ENCODE measurements at places on chromosomes 4 and X.

- no peak for DNase-seq
Measured at GRCh38 chrX:106912864-106913263, 7.3 kb upstream of the CLDN2 start.

DNA sequence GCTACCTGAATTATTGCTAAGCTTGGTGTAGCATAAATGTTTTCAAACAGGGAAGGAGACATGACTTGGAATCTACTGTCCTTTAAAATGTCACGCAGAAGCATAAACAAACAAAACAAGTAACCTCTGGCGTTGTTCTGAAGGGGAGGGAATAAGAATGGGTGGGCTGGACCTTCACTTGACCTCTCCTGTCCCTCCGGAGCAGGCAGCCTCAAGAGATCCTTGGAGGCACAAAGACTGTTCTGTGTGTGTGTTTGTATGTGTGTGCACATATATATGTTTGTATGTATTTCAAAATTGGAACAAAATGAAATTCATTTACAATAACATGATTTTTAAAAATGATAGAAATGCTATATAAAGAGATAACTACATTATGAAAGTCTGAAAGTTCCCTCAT lies 91.3 kb upstream of the DCLK2 start:
- no peak for DNase-seq

- DNase-seq, result no peak
Measured at GRCh38 chrX:9482408-9482807, 17.6 kb downstream of the TBL1X start.

- DNase-seq, result no peak
Measured at GRCh38 chrX:50813843-50814661, at the start of gene SHROOM4. TSS of gene SHROOM4 (minus strand) at chrX:50814194. CDS start at chrX:50814018, 176 bp downstream.

- DNase-seq, result no peak
Measured at GRCh38 chr4:57043347-57044251, 64.9 kb downstream of the POLR2B start.

DNA sequence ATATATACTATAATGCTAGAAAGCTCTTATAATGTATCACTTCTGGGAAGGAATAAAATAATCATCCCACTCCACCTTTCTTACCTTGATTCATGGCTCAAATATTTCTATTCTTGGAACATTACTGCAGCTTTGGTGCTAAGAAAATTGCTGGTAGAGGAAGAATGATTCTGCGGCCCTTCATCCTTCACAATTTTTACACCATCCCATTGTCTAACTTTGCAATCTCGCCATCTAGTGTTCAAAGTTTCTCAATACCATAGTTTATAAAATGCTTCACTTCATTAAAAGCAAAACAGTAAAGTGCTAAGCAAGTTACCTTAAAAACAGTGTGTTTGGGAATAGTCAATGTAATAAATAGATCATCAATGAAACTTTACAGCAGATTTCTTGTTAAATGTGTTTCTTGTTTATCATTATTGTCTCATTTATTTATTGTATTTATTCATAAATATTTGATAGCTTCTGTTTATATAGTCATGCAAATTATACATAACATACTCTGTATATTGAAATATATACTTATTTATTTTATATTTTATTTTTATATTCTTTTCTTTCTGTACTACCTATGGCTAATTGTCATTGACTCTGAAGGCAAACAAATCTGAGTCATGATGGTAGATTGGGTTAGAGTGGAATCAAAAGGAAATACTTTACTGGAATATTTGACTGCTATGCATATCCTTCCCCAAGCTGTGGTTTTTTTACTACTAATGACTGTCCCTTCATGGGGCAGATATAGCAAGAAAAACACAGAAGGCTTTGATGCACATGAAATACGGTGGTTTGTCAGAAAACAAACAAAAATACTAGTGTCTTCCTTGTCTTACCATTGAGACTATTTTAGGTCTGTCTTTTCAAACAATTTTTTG lies 390.7 kb downstream of the MAPK10 start:
- no peak for DNase-seq

DNA sequence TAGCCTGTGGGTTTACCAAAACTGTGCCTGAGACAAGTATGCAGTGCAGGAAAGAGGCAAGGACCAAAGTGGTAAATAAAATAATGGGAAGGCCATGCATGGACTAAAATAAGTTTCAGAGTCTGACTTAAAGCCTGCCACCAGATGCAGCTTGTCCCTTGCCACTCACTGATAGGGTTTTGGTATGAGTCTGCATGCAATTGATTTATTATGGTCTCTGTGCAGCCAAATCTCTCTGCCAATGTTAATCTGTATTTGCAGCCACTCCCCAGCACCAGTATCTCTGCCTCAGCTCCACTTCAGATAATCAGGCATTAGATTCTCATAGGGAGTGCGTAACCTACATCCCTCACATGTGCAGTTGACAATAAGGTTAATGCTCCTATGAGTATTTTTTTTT lies 5.5 kb upstream of the FGF2 start:
- no peak for DNase-seq

DNA sequence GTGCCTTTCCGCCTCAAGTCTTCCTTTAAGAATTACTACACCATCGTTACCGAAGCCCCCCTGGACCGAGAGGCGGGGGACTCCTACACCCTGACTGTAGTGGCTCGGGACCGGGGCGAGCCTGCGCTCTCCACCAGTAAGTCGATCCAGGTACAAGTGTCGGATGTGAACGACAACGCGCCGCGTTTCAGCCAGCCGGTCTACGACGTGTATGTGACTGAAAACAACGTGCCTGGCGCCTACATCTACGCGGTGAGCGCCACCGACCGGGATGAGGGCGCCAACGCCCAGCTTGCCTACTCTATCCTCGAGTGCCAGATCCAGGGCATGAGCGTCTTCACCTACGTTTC lies 2.2 kb downstream of the PCDH10 start:
- DNase-seq, result no peak

DNA sequence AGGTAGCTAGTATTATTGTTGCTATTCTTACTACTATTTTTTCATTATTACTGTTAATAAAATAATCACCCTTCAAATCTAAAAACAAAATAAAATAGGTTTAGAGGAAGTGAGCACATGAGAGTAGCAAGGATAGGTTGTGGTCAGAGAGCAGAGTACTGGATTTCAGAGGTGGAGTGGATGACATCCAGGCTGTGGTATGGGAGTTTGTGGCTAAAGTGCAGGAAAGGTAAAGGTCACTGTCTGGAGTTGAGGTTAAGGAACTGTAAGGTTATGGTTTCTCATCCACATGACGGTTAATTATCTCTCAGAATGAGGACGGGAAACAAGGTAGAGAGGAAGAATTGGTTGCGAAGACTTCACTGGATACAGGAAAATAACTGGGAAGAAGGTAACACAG lies 27.7 kb downstream of the STEEP1 start:
- no peak for DNase-seq

DNA sequence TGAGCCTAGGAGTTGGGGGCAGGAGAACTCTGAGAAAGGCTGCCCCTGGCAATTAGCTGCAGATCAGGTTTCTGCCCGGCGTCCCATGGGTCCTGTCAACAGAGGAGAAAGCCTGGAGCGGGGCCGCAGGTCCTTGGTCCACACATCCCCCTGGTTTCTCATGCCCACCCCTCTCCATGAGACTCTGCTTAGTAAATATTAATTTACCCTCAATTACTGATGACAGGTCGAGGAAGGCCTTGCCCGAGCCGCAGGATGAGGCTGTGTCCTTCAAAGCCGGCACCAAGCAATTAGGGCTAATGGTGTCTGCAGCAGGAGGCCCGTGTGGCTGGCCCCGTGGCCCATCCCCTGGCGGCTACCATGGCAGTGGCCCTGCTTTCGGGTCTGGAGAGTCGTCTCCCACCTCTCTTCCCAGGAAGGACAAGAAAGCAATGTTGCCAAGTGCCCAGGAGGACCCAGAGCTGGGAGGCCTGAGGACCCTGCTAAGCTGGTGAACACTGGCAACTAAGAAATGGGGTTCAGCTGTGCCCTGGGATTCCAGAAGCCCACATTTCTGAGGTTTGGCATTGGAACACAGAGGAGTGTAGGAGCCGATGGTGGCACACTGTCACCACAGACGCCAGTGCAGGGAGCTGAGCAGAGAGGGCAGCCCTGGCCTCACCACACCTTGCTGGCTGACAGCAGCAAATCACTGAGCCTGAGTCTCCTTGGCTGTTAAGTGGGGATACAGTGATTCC lies 114.6 kb downstream of the CPZ start:
- no peak for DNase-seq

- no peak for DNase-seq
Measured at GRCh38 chr4:183950536-183950935, 45.4 kb downstream of the STOX2 start.

GRCh38 chrX:134023851-134024281 lies 38.5 kb upstream of the GPC3 start:
- DNase-seq, result no peak

- no peak for DNase-seq
Measured at GRCh38 chrX:2784026-2784425, 32.2 kb downstream of the XG start.

- no peak for DNase-seq
Measured at GRCh38 chrX:78653118-78653822, 5.9 kb downstream of the RTL3 start.

DNA sequence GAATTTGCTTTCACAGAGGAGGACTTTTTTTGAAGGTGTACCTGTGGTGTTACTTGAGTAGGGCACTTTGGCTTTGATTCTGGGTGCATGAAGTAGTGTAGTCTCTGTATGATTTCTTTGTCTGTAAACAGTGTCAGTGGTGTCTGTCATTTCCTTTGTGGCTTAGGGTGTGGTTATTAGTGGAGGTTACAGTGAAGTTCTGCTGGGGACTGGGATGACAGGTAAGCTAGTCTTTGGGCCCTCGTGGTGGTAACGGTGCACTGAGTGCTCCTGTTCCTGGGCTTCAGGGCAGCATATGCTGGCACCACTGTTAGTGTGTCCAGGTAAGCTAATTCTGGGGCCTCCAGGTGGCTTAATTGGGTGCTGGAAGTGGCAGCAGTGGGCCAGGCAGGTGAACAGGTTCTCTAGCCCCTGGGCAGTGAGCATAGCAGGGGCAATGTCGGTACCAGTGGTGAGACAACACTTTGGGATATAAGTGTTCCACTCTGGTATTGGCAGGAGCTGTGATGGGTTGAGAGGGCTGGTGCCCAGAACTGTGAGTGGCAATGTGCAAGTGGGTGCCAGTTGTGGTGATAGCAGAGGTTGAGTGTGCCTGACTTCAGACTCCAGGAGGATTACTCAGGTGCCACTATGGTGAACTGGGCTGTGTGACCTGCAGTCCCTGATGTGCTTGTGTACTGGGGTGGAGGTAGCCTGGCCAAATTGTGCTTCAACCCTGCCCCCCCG lies 26.0 kb upstream of the VSIG1 start:
- DNase-seq, result no peak

DNA sequence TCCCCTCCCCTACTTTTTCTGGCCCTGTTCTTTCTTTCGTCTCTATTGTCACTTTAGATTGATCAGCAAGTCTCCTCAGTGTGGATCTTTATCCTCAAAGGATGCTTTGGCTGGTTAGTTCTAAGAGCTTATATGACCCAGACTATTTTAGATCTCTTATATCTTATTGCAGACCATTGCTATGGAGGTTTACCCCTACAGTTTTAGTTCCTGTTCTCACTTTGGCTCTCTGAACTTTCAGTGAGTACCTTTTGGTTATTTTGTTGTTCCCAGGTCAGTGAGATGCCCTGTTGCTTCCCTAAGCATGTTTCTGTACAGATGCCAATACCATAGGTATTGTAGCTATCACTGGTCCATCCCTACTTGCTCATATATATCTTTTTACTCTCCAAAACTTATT lies 24.0 kb upstream of the MED14 start:
- no peak for DNase-seq

GRCh38 chr4:79842162-79842561 lies 230.9 kb downstream of the ANTXR2 start:
- DNase-seq, result no peak

DNA sequence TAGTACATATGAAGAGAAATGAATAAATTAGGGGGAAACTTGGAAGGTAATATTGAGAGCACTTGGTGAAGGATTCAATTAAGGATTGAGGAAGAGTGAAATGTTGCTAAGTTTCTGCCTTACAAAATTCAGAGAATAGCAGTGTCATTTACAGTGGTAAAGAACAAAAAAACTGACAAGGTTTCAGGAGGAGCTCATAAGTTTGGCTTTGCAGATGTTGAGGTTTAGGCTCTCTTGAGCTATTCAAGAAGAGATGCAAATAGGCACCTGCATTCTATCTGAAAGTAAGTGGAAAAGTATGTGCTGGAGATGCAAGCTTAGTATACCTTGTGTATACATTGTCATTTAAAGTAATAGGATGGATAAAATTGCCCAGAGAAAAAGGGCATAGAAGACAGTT lies 22.3 kb upstream of the EMCN start:
- no peak for DNase-seq

DNA sequence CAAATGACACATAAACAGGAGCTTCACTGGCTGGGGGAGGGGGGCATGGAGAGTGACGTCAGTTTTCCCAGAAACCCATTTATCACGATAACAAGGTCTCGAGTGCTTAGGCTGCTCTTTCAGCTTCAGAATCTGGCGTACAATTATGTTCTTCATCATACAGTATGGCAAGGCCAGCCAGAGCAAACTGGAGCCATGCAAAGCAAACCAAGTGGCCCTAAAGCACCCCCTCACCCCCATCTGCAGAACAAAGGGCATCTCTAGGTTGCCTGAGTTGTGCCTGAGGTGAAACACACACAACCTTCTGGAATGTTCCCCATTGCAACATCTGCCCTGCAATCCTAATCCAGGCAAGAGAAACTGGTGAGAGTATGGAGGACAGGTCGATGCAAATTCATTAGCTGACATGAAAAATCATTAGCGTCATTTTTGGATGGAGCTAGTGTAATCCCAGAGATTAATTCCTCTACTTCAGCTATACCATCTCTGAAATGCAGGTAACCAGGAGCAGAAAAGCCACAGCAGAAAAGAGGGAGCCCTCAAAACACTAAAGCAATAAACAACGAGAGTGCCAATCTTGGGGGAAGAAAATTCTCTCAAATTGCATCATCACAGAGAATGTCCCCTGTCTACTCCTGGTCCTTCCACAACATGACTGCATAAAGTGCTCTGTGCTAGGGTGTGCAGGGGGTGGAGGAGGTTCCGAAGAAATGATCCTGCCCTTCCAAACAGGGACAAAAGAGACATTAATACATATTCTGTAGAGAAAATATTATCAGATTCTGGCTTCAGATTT lies 1.8 kb downstream of the SEPTIN6 start:
- peak; percentile 33 for DNase-seq

DNA sequence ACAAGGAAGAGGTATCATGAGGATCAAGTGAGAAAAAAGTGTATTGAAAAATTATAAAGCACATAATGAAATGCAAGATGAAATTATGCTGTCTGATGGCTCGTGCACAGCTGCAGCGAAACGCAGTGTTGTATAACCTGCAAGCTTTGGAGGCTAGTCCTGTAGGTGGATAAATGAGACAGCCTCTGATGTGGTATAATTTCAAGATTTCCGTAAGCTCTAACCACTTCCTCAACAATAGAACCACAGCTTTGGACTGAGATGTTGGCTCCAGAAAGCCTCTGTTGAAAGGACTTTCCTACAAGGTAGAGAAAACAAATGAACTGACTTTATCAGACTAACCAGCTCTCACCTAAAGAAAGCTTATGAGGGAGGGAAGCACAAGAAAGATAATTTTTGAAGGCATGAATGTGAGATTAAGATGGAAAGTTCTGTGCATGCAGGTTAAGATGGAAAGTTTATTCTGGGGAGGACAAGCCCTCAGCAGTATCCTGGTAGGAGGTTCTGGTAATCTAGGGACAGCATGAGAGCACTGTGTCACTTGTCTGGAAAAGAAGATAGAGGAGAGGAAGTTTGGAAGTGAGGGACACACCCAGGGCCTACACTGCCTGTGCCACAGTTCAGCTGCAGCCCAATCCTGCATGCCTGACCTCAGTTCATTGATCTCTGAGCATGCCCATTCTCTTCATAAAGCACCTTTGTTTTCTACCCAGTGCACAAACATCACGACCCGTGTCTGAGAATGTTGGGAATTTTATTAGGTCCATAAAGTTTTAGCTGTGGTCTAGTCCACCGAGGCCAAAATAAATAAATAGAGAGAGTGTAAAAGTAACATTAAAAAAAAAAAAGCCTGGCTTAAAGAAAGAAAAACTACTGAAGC lies 161.5 kb upstream of the SFRP2 start:
- DNase-seq, result no peak
